ENCODE measurements at places on chromosomes 3 and 15.

DNA sequence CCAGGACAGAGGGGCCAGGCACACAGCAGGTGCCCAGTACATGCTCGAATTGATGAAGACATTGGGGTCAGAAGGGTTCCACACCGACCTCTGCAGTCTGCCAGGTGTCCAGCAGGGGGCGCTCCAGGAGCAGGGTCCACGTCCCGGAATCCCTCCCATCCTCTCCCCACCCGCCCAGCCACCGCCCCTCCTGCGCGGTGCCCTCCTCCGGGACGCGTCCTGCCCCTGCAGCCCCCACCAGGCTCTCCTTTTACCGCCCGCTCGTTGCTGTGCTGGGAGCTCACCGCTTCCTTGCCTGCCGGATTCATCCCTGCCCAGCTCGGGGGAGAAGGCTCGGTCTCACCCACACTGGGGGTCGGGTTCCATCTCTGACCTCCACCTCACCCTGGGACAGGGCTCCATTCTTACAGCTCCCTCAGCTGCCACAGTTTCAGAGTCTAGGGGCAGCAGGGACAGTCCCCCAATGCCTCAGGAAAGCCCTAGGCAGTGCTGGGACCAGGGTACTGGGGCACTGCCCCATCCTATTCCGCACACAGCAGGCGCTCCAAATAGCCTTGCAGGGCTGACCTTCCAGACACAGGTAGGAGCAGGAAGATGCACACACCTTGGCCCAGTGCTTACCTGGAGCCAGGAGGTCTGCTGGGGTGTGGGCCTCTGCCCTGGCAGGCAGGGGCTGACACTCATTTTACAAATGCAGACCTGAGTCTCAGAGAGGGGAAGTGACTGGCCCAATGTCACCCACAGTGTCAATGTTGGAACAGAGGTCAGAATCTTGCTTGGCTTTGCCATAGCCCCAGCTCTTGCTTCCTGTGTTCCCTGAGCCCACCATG is 31.0 kb downstream of the GRIP2 start:
- peak; percentile 26 for DNase-seq

DNA sequence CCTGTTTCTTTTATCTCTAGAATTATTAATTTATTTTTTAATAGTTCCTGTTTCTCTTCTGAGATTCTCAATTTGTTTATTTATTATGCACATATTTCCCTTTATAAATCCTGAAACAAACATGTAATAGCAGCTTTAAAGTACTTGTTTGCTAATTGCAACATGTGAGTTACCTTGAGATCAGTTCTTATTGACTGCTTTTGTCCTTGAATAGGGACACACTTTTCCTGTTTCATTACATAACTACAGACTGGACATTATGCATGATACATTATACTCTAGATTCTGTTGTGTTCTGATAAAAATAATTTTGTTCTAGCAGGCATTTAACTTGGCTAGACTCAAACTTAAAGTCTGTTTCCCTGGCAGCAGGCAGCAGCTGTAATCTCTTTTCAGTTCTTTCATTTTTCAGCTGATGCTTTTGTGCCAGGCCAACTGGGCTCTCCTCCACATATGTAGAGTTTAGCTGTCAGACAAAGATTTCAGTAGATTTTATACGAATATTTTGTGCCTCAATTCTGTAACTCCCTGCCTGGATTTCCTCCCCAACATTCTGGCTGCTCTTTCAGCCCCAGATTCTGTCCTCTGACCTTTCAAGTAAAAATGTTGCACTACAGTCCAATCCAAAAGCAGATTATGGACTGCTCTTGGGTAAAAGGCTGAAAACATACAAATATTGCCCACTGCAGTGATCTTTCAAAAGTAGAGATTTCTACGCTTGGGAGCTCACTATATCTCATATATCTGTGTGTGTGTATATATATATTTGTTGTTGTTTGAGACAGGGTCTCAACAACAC is 41.9 kb downstream of the PCOLCE2 start:
- DNase-seq = no peak

GRCh38 chr3:156323466-156323865 is 203.1 kb downstream of the KCNAB1 start:
- DNase-seq = peak; percentile 7

DNA sequence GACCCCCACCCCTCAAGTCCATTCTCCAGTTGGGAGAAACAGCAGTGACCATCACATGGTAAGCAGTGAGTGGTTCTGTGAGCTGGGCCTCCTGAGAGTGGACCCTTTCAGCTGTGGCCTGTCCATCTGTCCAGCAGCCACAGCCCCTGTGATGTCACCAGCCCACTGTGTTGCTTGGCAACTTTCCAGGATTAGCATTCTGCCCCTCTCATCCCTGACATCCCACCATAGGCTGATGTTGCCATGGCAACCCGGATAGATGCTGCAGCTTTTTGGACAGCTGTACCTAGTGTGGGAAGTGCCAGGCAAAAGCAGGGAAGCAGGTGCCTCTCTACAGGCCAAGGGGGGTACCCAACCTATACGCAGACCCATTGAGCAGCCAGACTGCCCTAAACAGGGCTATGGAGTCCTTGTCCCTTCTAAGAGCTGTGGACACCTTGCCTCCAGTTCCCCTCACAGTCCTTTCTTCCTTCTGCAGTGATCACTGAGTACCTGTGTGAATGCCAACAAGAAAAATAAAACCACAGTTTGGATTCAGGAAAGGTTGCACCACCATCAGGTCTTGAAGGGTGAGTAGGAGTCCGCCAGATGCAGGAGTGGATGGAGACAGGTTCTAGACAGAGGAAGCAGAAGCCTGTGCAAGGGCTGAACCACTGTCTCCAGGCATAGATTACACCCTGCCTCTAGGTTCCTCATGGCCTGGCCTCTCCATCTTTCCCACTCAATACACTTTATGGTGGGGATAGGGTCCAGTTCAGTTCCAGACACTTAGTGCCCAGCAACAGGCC is at the start of gene DNAH1:
Gene DNAH1, plus strand, starts transcription at position 343 of the 788 bp plus-strand sequence. CDS start 6,124 bp downstream, outside the sequence.
- no peak for DNase-seq

- no peak for DNase-seq
Observed at GRCh38 chr15:68966996-68967395, 36.7 kb downstream of the SPESP1 start.

- DNase-seq = peak; percentile 48
Observed at GRCh38 chr15:84961114-84961452, 20.6 kb upstream of the PDE8A start.

- DNase-seq = peak; percentile 63
Observed at GRCh38 chr15:70466895-70467529, 296.3 kb downstream of the UACA start.

DNA sequence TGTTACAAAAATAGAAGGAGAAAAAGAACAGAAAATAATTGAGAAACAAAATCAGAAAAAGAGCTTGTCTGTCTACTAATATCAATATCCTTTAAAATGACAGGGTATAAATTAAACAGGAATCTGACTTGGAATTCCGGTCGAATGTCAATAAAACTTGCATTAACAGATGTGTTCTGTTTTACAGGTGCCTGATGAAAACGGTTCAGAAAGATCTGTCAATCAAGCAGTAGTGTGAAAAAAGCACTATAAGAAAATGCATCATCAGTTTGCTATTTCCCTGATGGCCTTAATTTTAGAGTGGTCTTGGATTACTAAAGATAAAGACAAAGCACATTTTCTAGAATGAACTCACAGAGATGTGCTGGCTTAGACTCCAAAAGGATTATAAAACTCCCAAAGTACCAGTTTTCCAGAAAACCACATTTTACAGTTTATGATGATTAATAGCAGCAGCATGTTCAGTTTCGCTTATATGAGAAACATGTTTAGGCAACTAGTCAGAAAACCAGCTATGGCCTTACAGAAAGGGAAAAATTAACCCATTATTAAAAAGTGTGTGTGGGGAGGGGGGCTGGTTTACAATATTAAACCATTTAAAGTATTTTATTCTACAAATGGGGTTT is 8.2 kb upstream of the C3orf38 start:
- DNase-seq = peak; percentile 80

DNA sequence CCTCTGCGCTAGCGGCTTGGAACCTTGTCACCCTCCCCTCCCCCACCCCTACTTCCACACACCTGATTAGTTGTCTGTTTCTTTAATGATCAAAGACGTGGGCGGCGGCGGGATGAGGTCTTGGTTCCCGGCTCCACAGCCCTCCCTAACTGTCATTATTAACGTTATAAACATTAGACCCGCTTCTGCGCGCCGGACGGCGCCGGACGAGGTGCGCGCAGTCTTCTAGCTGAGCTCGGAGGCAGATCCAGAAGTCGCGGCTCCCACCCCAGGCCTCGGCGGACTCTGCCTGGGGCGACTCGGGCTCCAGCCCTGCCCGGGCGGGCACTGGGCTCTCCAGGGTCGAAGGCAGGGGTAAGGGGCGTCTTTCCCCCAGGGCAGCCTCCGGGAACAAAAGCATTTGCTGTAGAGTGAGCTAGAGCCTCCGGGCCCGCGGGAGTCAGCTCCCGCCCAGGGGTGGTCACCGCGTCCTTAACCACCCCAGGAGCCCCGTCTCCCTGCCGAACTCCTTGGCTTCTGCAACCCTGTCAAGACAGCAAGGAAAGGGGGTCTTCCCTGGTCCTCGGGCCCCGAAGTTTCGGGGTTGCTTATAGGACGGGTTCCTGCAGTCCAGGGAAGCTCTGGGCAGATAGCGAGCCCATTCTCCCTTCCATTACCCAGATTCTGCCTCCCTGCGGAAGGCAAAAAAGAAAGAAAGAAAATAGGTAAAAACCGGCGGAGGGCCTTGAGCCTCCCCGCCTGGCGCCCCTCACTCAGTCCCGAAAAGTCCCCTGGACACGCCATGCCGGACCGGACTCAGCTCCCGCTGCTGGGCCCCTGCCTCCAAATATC is 2.2 kb upstream of the ISLR2 start:
- peak; percentile 37 for DNase-seq

- no peak for DNase-seq
Observed at GRCh38 chr3:64638981-64639481, 48.8 kb downstream of the ADAMTS9 start.

GRCh38 chr15:55789066-55789660 is 46.2 kb upstream of the PRTG start:
- no peak for DNase-seq

- no peak for DNase-seq
Observed at GRCh38 chr15:43219929-43220928, 589 bp downstream of the EPB42 start.

DNA sequence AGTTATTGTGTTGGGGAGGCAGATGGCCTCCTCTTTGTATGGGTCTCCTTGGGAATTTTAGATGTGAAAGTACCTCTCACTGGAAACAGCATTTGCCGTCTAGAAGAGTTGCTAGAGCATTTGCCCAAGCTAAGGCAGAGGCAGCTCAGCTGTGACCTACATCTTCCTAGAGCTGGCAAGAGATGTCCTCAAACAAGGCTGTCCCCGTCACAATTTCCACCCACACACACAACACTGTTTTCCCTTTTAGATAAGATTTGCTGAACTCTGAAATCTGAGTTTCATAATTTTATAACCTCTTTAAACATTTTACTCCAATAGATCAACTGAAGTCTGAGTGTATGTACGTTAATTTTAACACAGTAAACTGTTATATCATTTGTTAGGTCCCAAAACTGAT is 352.6 kb downstream of the EPHB1 start:
- no peak for DNase-seq

DNA sequence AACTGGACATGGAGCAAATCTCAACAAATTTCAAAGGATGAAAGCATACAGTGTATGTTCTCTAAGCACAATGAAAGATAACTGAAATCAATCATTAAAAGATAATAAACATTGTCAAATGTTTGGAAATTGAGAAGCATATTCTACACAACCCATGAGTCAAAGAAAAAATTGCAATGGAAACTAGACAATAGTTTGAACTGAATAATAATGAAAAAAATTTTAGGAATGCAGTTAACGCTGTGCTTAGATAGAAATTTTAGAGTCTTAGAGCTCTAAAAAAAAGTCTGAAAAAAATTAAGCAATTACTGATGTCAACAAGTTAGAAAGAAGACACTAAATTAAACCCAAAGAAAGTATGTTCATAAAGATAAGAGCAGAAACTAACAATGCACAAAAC is 15.5 kb downstream of the RABL3 start:
- peak; percentile 9 for DNase-seq

DNA sequence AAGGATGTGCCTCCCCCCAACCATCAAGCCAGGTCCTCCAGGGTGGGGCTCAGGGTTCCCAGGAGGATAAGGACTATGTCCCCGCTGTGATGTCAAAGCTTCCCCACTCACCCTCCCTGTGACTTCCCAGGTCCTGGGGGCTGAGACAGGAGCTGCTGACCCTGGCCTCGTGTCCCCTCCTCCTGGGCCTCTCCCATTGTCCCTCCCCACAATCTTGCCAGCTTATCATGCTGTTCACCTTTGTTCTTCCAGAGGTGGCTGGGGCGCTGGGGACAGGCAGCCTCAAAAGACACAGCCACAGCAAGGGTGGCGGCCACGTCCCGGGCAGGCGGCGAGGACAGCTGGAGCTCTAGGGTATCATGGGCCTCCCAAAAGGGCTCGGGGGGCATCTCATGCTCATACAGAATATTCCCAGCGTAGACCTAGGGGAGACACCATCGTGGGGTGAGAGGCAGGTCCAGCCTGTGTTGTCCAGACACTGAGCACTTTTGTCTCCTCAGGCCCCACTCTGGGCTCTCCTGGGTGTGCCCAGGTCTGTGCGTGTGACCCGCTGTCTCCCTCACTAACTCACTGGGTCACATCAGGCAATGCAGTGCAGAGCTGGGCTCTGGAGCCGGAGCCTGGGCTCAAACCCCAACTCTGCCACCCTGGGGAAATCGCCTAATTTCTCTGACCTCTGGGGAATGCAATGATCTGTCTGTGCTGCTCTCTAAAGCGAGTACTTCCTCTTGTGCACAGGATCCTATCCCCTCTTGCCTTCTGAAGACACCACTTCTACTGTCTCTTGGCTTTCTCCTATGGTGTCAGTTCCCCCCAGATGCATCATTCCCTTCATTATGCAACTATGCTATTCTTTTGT is 30.0 kb downstream of the SNX33 start:
- no peak for DNase-seq

DNA sequence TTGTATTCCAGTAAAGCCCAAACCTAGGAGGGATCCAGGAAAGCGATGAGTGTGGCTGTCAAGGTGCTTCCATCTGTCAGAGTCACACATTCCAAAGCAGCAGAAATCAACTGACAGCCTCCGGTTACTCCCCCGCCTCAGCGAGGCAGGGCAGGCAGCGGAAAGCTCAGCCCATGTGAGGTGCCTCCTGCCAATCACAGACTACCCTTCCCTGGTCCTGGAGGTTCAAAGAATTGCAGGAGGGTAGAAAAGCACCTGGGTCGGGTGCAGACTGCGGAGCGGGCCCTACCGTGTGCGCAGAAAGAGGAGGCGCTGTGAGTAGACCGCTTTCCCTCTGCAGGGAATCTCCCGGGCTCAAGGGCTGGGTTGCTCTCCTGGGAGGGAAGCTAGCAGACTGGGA is at the start of gene UPK1B:
Gene UPK1B, plus strand, starts transcription at position 274 of the 400 bp plus-strand sequence. CDS start 13,144 bp downstream, outside the sequence.
- no peak for DNase-seq

DNA sequence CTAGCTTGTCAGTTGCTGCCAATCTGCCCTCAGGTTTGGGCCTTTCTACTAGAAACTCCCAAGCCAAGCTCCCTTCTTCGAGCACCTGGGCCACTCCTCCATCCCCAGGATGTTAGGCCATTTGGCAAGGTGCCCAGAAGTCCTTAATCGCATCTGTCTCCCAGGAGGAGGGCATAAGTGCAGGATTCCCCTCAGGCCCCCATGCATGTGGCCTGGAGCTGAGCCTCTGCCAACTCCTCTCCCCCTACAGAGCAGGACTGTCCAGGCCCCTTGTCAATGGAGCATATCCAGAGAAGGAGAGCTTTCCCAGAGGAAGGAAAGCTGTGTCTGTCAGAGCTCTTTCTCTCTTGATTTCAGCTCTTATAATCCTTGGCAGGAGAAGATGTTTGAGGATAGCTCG is 182.6 kb upstream of the ROPN1 start:
- no peak for DNase-seq

GRCh38 chr15:61382927-61383326 is 153.8 kb upstream of the RORA start:
- DNase-seq = peak; percentile 77

All from fibroblast of villous mesenchyme (primary cell).